Urothelium cell line (cell line): ENCODE measurements at places on chromosomes 4 and X.

DNA sequence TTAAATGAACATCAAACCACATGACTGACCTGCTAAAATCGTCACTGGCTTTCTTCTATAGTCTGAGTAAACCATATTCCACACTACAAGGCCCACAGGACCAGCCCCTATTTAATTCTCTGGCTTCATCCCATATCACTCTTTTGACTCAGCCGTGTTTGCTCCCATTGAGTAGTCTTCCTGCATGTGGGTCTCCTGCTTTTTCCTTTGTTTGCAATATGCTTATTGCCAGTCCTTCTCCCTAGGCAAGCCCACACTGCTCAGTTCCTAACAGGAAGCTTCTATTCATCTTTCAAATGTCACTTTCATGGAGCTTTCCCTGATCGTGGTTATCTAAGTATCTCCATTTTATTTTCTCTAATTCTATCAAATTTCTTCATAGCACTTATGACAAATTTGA, 329.6 kb downstream of the RAPGEF2 start:
- no peak for DNase-seq

DNA sequence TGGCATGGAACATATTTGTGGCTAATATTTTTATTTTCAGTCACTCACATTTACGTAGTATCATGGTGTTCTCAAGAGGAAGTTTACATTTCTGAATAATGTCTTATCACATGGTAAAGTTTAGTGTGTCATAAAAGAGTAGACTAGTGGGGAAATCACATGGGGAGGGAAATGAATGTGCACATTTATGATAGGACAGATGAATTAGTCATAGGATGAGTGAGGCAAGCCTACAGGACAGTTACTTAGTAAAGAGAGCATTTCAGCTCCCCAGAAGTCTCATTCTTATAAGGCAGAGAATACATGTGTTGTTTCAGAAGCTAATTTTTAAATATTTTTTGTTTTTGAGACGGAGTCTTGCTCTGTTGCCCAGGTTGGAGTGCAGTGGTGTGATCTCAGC, 6.2 kb downstream of the GK start:
- no peak for DNase-seq

DNA sequence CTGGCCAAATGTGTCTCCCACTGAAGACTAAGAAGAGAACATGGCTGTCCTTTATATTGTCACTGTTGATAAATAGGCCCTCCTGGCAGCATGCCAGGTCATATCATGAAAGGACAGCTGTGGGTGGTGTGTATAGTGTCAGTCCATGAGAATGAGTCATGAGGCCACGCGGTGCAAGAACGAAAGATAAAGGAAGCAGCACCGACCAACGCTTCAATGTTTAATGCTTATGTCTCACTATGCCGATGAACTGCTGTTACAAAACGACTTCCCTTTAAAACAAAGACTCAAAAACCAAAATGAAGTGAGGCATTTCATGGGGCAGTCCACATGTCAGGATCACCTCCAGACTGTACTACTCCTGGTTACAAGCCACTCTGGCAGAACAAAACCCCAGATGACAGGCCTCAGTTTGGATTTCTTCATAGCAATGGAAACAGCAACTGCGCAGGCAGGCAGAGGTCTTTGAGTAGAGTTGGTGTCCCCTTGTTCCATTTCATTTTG, 5.2 kb upstream of the TCEANC start:
- DNase-seq: peak; percentile 20

DNA sequence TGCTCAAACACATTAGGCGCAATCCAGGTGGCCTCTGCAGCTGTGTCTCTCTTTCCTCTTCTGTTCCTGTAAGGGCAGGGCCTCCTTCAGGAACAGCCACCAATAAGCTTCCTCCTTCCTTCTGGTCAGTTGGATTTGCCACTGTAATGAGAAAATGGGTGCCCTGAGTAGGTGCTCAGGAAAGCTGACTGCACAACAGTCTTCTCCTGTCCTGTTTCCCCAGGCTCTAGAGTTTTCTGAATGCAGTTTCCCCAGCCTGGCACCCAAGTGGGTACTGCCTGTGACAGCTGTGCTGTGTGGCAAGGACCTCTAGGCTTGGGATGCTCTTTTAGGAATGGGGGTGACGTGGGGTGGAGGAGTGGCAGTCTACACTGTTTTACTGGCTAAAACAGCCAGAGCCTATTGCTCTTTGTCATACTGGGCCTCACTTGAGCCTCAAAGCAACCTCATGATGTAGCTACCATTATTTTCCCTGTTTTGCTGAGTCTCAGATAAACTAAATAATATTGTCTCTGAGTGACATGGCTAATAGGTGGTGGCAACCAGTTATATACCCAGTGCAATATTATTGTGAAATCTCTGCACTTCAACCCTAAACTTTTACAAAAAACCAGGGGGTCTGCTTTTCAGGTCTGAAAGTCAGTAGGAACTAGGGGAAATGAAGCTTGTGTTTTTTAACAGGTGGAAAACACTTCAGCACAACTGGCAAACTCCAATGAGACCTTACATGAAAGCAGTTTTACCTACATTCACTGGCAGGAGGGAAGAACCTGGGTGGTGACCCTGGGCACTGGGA, 1.2 kb downstream of the CXCL2 start:
- no peak for DNase-seq

GRCh38 chr4:150906987-150907633, 108.0 kb downstream of the LRBA start:
- peak; percentile 12 for DNase-seq

DNA sequence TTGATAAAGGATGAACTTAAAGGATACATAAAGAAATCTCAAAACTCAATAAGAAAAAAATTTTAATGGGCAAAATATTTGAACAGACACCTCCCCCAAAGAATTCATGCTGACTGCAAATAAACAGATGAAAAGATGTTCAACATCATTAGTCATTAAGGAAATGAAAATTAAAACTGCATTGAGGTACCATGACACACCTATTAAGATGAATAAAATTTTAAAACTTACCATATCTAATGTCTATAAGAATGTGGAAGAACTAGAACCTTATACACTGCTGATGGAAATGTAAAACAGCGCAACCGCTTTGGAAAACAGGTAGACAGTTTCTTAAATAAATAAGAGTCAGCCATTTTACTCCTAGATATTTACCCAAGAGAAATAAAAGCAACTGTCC, 266.8 kb upstream of the TET2 start:
- DNase-seq: no peak

GRCh38 chr4:56880572-56880971, 27.1 kb upstream of the REST start:
- no peak for DNase-seq

GRCh38 chrX:100379388-100379986, 30.6 kb downstream of the PCDH19 start:
- DNase-seq: peak; percentile 19

DNA sequence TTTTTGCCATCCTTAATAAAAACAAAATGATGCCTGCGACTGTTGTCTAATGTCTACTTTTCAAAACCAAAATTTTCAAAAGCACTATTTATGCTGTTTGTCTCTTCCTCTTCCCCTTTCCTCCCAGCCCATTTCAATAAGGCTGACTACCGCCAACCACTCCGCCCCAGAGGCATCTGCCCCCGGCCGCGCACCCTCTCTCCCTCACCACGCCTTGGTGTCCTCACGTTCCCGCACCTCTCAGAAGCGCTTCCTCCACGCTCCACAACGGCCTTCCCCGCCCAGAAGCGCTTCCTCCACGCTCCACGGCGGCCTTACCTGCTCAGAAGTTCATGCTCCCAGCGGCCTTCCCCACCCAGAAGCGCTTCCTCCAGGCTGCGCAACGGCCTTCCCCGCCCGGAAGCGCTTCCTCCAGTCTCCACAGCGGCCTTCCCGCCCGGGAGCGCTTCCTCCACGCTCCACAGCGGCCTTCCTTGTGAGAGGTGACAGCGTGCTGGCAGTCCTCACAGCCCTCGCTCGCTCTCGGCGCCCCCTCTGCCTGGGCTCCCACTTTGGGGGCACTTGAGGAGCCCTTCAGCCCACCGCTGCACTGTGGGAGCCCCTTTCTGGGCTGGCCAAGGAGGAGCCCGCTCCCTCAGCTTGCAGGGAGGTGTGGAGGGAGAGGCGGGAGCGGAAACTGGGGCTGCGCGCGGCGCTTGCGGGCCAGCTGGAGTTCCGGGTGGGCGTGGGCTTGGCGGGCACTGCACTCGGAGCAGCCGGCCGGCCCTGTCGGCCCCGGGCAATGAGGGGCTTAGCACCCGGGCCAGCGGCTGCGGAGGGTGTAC, 490.4 kb upstream of the ZFP42 start:
- no peak for DNase-seq

DNA sequence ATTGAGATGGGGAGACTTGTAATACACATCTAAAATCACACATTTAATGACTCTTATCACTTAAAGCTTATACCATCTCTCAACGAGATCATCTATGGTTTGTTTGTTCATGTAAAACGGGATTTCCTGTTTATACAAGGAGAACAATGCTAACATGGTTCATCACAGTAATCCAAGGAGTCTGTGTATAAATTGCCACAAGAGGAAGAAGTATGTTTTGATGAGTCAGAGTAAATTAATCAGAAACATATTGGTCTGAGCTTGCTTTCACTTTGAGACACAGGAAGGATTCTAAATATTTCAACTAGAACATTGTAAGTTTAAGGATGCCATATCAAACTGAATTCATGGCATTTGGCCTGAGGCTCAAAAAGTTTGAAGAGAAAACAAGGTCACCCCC, 594.1 kb downstream of the GLUD2 start:
- no peak for DNase-seq
